ENCODE measurements at places on chromosomes 16 and 17.

DNA sequence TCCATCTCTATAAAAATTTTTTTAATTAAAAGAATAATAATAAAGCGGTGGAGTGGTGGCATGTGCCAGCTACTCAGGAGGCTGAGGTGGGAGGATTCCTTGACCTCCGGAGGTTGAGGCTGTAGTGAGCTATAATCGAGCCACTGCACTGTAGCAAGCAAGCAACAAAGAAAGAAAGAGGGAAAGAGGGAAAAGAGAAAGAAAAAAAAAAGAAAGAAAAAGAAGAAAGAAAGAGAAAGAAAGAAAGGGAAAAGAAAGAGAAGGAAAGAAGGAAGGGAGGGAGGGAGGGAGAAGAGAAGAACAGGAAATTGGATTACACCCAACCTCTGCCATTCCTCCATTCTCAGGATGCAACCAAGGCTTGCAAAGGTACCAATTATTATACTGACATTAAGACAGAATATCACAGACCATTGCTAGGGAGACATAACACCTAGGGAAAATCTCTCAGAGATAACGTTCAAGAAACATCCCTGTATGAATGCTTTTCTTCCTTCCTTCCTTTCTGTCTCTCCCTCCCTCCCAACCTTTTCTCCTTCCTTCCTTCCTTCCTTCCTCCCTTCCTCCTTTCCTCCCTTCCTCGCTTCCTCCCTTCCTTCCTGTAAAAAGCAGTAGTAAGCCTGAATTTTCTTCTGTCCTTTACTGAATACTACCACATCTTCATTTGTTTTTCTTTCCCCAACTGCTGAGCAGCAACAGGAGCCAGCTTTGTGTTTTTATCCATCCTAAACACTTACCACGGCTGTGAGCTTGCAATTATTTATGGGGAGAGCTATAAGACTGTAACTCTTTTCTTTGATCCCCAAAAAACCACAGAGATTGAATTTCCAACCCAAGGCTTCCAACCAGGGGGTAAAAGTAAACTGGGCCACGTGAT, 1.8 kb upstream of the LITAF start:
- DNase-seq = no peak

DNA sequence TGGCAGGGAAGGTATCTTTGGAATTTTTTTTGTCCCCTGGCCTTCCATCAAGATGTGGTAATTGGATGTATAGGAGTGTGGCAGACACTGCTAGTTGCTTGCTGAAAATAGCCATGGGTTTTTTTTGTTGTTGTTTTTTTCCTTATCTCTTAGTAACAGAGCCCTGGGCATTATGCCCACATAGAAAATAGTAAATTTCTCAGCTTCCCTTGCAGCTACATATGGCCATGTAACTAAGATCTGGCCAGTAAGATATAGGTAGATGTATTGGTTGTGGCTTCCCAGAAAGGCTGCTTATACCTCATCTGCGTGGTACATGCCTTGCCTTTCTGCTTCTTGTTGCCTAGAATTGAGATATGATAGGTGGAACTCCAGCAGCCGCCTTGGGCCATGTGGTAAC, 349.9 kb downstream of the CPPED1 start:
- DNase-seq = no peak

GRCh38 chr17:21374441-21375161, 1.6 kb upstream of the KCNJ12 start:
- no peak for DNase-seq

GRCh38 chr16:85749771-85750145, 1.1 kb downstream of the C16orf74 start:
- DNase-seq = no peak

GRCh38 chr17:48644910-48645557, 18.9 kb upstream of the HOXB9 start:
- DNase-seq = no peak

DNA sequence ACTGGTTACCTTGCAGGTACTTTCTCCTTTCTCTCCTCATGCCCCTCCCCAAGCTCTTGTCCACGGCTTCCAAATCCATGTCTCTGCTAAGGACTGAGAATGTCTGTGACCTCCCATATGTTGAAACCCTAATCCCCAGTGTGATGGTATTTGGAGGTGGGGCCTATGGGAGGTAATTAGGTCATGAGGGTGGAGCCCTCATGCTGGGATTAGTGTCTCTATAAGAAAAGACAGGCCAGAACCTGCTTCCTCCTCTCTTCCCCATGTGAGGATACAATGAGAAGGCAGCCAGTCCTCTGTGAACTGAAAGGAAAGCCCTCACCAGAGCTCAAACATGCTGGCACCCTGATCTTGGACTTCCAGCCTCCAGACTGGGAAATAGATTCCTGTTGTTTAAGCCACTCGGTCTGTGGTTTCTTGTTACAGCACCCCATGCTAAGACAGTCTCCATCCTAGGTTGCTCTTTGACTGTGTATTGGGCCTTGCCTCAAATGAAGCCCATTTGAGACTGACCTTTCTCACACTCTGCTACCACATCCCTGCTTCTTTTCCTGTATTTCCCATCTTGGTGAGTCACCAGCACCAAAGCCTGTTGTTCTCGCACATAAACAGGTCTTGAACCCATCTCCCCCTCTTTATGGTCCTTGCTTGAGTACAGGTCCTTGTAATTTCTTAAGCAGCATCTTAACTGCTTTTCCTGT, 135.0 kb downstream of the CDK5R1 start:
- DNase-seq = no peak

DNA sequence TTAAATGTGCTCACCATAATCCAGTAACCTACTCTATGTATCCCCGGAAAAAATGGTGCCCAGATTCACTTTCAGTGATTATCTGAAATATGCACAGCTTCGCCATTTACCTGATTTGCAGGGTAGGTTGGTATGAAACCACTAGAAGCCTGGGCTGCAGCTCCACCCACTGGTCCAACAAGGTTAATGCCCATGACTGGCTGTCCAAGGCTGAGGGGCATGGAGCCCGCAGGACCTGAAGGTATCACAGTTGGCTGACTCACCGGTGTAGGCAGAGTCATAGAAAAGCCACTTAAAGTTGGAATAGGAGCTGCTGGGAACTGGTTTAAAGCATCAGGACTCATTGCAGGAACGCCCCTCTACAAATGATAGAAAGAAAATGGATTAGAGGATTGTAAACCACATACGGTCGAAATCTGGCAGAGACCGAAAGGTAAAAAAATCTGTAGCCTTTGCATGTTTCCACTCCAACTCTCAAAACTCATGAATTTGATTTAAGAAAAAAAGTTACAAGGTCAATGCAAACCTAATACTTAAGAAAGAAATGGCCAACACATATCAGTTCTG, 38.6 kb downstream of the SYNRG start:
- DNase-seq = no peak

GRCh38 chr17:58516644-58517377, 2.4 kb upstream of the MTMR4 start:
- no peak for DNase-seq

DNA sequence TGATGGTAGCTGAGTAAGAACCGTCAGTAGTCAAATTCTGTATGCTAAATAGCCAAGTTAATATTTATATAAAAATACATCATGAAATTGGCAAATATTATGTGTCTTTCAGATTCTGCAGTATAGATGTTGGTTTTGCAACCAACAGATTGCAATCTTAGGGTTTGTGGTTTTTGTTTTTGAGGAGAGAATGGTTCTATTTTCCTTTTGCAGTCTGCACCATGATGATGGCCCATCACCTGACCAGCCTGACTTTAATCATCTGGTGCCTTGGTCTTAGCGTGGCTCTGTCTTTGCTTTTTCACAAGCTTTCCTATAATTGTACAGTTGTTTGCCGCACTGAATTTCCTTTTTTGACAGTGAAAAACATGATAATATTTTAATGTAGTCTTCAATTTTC, 50.7 kb downstream of the NUP93 start:
- DNase-seq = no peak

DNA sequence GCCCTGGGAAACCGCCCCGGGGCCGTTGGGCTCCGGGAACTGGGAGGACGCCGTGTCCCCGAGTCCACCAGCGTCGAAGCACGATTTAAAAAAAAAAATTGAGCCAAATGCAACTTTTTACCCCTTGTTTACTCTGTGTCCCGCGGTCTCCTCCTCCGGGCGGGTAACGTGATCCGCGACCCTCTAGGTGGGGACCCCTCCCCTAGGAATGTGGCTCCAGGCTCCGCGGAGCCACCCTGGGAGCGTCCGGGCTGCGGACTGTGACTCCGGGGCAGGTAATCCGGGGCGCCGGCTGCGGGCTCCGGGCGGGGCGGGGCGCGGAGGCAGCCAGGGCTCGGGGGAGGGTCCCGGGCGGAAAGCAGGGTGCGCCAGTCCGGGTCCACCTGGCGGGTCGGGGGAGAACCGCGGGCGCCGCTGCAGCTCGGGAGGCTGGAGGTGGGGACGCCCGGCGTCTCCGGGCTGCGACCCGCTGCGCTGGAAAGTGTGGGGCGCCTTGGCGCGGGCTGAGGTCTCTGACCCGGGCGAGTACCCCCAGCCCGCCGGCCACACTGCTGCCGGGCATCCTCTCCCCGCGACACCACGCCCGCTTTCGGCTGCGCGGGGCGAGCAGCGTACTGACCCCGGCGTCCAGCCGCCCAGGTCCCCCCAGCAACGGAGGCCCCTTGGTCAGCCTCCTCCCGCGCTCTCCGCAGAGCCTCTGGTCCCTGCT, 852 bp upstream of the HELZ start:
- DNase-seq = no peak

Measured in GM04503 (cell line).